Effector memory CD4-positive, alpha-beta T cell (primary cell): ENCODE measurements at places on chromosomes 4 and X.

DNA sequence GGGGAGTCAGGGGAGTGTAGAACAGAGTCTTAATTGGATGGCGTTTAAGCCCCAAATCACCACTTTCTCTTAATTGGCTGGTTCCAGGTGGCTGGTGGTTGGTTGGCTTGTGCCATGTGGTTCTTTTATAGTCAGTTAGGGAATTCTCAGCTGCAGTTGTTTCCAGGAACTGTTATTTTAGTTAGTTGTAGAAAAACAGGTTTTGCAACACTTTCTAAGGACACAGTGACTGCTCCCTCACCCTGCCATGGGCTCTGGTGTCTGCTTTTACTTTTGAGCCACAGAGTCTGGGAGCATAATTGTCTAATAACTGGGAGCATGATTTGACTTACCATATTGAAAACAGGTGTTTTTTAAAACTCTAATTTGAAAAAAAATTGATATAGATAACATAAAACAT, 75.8 kb upstream of the PCDH18 start:
- no peak for DNase-seq

DNA sequence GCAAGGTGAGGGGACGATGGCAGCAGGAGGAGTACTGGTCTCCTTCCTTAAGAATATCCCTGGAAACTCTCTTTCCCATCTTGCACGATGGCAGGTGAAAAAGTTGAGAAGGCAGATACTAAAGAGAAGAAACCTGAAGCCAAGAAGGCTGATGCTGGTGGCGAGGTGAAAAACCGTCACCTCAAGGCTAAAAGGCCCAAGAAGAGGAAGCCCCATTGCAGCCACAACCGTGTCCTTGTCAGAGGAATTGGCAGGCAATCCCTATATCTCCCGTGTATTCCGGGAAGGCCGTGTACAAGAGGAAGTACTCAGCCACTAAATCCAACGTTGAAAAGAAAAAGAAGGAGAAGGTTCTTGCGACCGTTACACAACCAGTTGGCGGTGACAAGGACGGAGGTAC, 40.0 kb downstream of the CRLF2 start:
- DNase-seq, result no peak

DNA sequence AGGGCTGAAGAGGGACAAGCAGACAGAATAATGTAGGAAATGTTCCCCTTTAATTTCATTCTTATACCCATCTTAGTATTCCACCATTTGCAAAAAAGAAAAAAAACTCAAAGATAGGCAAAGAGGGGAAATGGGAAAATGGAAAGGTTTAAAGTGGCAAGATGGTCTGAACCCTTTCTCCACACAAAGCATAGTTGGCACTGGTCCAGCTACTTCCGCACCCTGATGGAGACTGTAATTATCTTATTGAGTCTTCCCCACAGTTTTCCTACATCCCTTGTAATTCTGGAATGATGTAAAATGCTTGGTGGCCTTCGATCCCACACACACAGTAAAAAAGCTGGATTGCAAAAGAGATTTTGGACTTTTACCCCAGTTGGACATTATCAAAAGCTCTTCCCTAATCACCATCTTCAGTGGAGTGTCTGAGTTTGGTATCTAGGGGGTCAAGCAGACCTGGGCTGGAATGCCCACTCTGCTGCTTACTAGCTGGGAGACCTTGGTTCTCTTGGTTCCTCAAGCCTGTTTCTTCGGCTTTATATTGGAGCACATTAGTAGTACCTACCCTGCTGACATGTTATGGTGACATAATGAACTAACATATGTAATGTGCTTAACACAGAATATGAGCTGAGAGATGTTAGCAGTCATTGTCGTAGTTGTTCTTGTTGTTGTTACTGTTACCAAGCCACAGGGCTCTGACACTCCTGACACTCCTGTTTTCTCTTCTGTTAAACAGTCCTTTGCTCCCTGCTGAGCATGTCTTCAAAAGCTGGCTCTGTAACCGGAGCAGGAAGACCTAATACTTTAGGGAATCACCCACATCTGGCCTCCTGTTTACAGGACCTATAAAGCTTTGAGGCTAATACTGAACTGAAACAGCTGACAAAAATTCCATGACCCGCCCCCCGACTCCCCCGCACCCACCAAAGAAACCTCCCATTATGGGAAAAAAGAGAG, 4.7 kb downstream of the SRPX2 start:
- no peak for DNase-seq

DNA sequence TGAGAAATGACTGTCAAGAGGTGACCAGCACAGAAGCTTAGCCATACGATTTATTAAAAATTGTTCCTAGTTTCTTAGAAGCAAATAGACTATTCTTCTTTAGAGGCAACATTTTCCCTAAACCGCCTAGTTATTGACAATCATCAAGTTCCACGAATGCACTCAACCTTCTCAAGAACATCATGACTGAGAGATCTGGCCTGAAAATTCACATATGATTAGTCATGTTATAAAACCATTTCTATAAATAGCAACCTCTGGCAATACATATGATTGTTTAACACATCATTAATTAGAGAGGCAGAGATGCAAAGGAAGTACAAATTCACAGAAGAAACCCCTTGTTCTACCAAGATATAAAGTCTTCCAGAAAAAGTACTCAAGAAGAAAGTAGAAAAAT, 6.7 kb downstream of the NUP62CL start:
- no peak for DNase-seq

DNA sequence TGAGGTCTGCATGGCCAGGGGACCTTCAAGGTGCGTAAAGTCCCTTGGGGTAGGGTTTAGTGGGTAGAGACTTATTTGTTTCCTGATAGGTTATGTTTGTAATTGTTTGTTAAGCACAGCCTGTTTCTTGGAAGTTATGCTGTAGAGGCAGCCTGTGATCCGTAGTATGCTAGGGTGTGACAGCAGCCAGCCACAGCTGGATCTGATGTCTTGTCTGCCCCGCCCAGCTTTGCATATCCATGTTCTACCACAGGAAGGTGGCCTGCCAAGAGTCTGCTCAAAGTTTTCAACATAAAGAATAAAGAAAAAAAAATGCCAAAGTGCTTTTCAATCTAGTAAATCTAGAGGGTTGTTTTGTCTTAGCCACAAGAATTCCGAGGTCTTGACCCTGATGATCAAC, 19.1 kb upstream of the PRRG3 start:
- no peak for DNase-seq

- DNase-seq, result no peak
Observed at GRCh38 chrX:30654989-30655607, 1.9 kb downstream of the GK start.

GRCh38 chrX:63506320-63506719, 155.2 kb upstream of the SPIN4 start:
- DNase-seq, result no peak

GRCh38 chr4:169621731-169622492, 1.5 kb downstream of the CLCN3 start:
- peak; percentile 43 for DNase-seq

DNA sequence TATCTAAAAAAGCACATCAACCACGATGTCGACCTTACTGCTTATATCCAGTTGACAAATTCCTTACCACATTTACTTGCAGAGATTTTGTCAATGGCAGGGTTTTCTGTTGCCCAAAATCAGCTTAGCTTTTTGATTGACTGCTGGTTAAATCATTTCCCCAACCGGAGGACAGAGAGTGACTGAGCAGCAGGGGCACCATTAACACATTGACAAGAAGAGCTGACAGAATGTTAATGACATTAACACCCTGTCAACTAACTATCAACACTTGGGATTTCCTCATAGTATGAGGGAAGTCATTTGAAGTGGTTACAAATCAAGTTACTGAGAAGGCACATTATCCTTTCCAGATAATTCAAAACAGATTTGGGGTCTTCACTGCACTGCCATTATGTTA, 368.4 kb downstream of the RPA4 start:
- DNase-seq, result no peak

- DNase-seq, result no peak
Observed at GRCh38 chr4:80071604-80072227, 1.3 kb downstream of the ANTXR2 start.

DNA sequence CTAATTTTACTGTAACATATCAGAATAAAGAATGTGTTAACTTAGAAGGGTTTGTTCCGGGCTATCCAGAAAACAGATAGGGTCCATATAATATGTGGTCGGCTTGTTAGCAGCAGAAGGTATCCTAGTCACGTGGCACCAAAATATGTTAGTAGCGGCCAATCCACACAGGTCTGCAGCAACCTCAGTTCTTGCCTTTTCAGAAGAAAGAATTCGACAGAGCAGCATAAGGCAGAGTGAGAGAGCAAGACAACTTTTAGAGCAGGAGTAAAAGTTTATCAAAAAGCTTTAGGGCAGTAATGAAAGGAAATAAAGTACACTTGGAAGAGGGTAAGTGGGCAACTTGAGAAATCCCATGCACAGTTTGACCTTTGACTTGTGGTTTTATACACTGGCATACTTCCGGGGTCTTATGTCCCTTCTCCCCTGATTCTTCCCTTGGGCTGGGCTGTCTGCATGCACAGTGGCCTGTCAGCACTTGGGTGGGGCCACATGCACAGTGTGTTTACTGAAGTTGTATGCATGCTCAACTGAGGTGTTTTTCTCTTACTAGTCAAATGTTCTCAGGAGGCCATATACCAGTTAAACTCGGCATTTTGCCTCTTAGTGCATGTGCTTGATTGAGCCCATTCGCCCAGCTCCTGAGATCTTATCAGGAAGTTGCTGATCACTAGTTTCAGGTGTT, 37.0 kb upstream of the ABCG2 start:
- DNase-seq, result no peak

DNA sequence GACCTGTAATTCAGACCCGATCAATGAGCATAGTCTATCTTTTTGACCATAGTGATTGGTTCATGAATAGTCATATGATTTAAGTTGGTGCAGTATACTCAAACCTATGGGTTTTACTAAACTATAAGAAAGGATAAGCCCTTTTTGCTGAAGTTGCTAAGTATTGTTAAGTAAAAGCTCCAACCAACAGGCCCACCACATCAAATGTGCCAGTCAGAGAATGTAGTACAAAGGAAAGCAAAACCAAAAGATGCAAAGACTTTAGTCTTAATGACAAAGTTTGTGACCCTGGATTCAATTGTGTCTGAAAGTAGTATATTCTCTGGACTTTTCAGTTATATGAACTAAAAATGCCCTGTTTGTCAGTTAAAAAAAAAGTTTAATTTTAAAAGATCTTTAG, 208.1 kb upstream of the TET2 start:
- DNase-seq, result no peak

DNA sequence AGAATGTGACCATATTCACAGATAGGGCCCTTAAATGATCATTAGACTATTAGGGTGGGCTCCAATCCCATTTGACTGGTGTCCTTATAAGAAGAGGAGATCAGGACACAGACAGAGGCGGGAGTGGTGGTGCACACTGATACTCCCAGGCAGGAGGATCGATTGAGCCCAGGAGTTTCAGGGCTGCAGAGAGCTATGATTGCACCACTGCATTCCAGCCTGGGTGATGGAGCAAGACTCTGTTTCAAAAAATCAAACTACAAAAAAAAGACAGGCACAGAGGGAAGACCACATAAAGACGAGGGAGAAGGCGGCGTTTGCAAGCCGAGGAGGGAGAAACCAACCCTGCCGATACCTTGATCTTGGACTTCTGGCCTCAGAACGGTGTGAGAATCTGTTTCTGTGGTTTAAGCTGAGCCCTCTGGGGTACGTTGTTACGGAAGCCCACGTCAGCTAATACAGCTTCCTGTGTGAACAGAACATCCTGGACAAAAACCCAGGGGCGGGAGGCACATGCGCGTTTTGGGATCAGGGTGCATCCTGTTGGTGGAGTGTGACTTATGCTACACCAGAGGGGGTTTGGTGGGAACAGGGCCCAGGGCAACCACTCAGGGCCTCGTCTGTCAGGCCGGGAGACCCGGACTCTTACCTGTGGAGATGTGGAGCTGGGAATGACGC, 211.8 kb upstream of the PSAPL1 start:
- no peak for DNase-seq

GRCh38 chrX:111071542-111072277, 24.3 kb upstream of the PAK3 start:
- no peak for DNase-seq

DNA sequence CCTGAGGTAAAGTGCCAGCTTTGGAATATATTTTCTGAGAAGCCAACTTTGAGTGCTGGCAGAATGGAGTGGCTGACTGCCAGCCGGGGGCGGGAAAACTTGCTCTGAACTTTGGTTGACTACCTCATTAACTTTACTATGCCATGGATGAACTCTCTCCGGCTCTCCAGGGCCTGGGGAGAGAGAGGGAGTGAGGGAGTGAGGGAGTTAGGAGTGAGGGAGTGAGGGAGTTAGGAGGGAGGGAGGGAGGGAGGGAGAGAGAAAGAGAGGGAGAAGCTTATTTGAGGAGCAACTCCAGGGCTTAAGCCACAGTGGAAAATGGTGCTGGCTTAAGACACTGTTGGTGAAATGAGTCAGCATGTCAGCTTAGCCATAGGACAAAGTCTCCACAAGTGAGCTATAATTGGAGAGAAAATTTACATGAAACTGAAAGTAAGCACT, 280.9 kb upstream of the RPS6KA3 start:
- no peak for DNase-seq

GRCh38 chr4:44558031-44558605, 93.3 kb downstream of the YIPF7 start:
- no peak for DNase-seq

- DNase-seq, result no peak
Observed at GRCh38 chrX:41293269-41293668, 40.7 kb upstream of the DDX3X start.

- DNase-seq, result no peak
Observed at GRCh38 chrX:36334572-36334971, 415.0 kb downstream of the CFAP47 start.

DNA sequence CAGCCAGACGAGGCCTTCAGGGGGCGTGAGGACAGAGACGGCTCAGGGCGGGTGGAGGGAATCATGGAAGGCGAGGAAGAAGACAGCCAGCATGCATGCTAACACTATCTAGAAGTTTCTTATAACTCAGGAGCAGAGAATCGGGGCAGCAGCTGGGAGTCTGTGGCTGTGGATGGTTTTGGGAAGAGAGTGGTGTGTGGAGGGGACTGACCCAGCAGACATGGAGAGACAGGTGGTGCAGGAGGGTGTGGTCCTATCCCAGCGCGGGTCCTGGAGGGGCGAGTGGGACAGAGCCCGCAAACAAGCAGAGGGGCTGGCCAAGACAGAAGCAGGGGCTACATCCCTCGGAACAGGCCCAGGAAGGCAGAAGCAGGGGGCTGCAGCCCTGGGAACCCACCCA, 192.1 kb downstream of the AFAP1 start:
- no peak for DNase-seq

GRCh38 chr4:135184715-135185114, 983.1 kb upstream of the PABPC4L start:
- no peak for DNase-seq

DNA sequence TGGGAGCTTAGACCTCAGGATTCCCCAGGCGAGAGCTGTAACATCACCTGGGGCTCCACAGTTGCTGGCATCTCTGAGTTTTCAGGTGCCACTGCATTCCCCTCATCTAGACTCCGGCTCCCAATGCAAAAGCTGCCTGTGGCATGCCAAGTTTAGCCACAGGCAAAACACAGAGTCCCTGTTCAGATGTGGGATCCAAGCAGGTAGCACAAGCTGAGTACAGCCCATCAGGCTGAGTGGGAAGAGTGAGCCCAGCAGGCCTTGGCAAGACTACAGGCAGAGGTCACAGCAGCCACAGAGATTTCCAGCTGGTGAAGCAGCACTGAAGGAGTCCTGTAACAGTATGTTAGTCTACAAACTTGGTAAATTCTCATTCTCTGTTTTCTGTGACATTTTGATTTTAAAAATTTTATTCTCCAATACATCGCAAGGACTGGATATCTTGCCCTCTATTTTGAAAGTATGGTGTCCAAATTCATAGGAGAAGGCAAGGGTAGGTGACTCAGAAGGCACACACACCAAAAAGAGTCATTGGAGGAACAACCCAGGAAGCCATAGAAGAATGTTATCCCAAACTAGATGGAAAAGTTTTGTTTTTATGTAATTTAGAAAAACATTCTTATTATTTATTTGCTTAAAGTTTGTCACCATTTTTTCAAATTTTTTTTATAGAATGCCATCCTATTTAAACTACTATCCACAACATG, 13.6 kb upstream of the CXCL2 start:
- no peak for DNase-seq
